ENCODE measurements at places on chromosomes 3 and 15. TPM values are rescaled to one million over a fixed set of nuclear protein-coding genes. Genes with fewer than 3 reads are reported as not detected.

SAMD7 gene
- 0.03 TPM for polyA plus RNA-seq

GNAT1 gene
- 0.05 TPM for polyA plus RNA-seq

DNA sequence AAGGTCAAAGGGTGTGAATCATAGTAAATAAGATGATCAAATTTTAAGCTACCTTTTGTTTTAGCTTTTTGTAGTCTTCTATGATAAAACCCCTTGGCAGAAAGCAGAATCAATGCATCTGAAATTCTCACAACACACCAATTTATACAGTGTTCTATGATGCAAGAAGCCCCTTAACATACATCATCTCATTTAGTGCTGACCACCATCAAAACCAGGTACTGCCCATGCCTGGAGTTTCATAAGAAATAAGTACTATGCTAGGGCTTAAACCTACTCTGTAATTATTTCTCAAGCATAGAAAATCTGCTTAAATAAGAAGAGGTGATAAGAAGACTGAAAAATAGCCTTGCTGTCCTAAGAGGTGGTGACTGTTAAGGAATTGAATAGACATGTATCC lies 67.6 kb downstream of the NBEAL2 start:
- no peak overlapping the region for H3K4me3 ChIP-seq
- no peak for DNase-seq
- no peak overlapping the region for H3K27ac ChIP-seq
- no peaks in the 10 kb centered on the region for H3K27me3 ChIP-seq
- no peaks in the 10 kb centered on the region for H3K4me1 ChIP-seq

DNA sequence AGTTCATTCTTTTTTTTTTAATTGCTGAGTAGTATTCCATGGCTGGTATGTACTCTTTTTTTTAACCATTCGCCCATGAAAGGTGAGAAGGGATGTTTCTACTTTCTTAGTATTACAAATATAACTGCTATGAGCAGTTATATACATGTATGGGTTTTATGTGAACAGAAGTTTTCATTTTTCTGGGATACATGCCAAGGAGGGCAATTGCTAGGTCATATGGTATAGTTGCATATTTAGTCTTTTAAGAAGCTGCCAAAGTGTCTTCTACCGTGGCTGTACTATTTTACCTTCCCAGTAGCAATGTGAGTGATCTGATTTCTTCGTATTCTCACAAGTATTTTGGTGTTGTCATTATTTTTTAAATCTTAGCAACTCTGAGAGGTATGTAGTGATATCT lies 11.2 kb upstream of the KLHL40 start:
- no peak overlapping the region for H3K4me3 ChIP-seq
- H3K27me3 ChIP-seq, result no peaks in the 10 kb centered on the region
- no peaks in the 10 kb centered on the region for H3K36me3 ChIP-seq
- no peak overlapping the region for H3K27ac ChIP-seq
- H3K4me1 ChIP-seq, result no peaks in the 10 kb centered on the region

- H3K36me3 ChIP-seq, result no peaks in the 10 kb centered on the region
- no peaks in the 10 kb centered on the region for H3K4me1 ChIP-seq
- DNase-seq, result no peak
- H3K27ac ChIP-seq, result no peak overlapping the region
Observed at GRCh38 chr3:81958972-81959640, 197.7 kb upstream of the GBE1 start.

DPPA2 gene
- not detected for polyA plus RNA-seq

- peaks cover 70% of the 10 kb centered on the region for H3K4me1 ChIP-seq
- no peak overlapping the region for H3K4me3 ChIP-seq
- H3K36me3 ChIP-seq, result peaks cover 10% of the 10 kb centered on the region
- no peak for DNase-seq
- H3K27me3 ChIP-seq, result no peaks in the 10 kb centered on the region
Observed at GRCh38 chr3:150609988-150610387, 6.9 kb downstream of the SELENOT start.

TRANK1 gene
- polyA plus RNA-seq, result 6.1 TPM

- H3K27me3 ChIP-seq, result no peaks in the 10 kb centered on the region
- H3K4me3 ChIP-seq, result no peak overlapping the region
- no peak overlapping the region for H3K27ac ChIP-seq
- peaks cover 13% of the 10 kb centered on the region for H3K4me1 ChIP-seq
- no peak for DNase-seq
Observed at GRCh38 chr3:32109256-32109655, 2.8 kb downstream of the GPD1L start.
